ENCODE measurements at places on chromosomes 4 and X.

DNA sequence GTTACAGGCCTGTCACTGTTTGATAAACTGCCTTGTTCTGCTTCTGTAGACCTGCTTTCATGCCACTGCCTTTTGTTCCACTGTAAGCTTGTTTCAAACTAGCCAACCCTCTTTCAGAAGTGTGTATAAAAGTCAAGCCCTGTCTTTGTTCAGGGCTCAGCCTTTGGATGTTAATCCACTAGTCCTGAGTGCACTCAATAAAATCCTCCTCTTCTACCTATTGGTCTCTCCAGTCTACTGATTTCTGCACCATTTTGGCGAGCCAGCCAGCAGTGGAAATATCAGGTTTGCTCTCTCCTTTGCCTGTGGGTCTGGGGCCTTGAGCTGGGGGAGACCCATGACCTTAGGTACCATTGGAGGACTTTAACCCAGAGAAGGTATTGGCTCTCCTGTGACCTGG lies 901.6 kb upstream of the NDST4 start:
- no peak for DNase-seq

DNA sequence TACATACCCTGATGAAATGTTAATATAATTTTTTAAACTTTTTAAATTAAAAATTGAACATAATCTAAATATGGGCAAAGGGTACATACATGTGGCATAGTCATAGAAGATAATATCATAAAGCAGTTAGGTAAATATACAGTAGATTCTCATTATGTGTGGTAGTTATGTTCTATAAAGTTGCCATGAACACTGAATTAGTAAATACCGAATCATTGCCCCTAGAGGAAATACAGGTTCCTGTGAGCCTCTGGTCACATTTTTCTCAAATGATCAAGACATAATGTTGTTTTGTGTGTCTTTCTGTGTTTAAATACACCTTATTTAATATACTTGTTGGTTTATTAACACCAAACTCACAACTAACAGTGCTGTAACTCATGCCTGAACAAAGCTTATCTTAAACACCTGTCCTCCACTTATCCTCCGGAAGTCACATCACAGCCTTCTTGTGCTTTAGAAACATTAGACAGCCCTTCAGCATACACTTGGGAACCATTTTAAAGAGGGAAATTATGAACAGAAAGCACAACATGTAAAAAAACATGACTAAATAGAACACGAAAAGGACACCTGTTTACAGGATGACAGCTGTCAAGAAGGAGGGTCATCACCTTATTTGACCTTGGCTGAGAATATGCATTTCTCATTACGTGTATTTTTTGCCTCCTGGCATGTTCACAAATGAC lies 169.4 kb upstream of the NAP1L5 start:
- no peak for DNase-seq

DNA sequence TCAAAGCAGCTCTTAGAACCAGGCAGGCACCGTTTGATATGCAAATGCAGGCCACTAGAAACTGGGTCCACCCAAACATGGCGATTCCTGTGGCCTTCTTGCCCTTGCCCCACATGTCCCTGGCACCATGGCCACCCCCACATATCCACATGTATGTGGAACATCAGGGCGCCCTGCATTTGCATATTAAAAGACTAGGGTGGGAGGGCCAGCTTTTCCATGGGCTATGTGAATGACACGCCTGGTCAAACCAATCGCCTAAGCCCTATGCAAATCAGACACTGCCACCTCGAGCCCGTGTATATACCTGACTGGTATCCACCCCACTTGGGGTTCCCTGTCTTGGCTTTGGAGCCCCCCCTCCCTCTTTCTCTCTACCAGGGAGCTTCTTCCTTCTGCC lies 107.0 kb downstream of the ABLIM2 start:
- no peak for DNase-seq

DNA sequence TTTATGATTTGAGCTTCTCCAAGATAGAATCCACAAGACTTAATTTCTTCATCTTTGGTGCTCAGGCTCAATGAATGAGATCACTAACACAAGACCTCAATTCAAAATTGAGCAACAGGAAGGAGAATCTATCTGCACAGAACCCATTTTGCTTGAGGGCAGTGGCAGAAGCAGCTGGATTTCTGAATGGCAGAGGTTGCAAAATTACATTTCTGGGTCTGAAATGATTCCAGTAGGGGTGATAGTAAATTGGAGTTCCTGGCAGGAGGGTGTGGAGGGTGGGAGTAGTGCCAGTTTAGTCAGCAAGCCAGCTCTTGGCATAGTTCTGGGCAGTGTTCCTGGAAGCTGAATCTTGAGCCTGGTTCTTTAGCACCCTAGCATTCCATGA lies 281.1 kb downstream of the SLC7A11 start:
- no peak for DNase-seq

GRCh38 chrX:129739578-129739977 lies 799 bp downstream of the XPNPEP2 start:
- DNase-seq, result no peak
